ENCODE measurements at places on chromosomes 7 and 10.

GRCh38 chr7:99465421-99465768 lies 572 bp downstream of the ATP5MF start:
- DNase-seq = no peak

- DNase-seq = no peak
These were observed 129.1 kb downstream of the PRKG1 start for GRCh38 chr10:51203359-51203758.

GRCh38 chr7:121167971-121168370 lies 160.8 kb upstream of the WNT16 start:
- DNase-seq = no peak

GRCh38 chr7:22417841-22418240 lies 60.9 kb upstream of the RAPGEF5 start:
- no peak for DNase-seq

GRCh38 chr7:11193131-11193867 lies 219.6 kb downstream of the PHF14 start:
- no peak for DNase-seq

- DNase-seq = no peak
These were observed 131.1 kb upstream of the SORCS3 start for GRCh38 chr10:104509981-104510380.

GRCh38 chr10:104085801-104086400 lies at the start of gene COL17A1:
Gene COL17A1, minus strand, starts transcription at chr10:104085880. Its CDS starts 5,207 bp downstream, at chr10:104080673.
- DNase-seq = no peak

GRCh38 chr7:130906575-130906974 lies 172.6 kb upstream of the KLF14 start:
- no peak for DNase-seq

GRCh38 chr7:154953006-154953684 lies 49.8 kb downstream of the PAXIP1 start:
- DNase-seq = peak; percentile 61

DNA sequence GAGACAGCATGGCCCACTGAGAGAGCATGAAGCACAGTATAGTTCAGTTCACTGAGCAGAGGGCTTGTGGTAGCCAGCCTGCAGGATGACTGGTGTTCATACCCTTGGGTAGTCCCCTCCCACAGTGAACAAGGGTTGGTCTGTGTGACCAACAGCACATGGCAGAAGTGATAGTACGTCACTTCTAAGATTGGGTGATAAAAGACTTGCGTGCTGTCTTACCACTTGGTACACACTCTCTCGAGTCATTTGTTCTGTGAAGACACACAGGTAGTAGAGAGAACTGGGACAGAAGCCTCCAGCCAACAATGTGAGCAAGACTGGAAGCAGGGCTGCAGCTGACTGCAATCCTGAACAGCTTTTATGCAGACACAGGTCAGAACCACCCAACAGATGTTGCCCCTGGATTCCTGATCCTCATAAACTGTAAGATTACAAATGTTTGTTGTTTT lies 14.6 kb downstream of the EPC1 start:
- peak; percentile 50 for DNase-seq

DNA sequence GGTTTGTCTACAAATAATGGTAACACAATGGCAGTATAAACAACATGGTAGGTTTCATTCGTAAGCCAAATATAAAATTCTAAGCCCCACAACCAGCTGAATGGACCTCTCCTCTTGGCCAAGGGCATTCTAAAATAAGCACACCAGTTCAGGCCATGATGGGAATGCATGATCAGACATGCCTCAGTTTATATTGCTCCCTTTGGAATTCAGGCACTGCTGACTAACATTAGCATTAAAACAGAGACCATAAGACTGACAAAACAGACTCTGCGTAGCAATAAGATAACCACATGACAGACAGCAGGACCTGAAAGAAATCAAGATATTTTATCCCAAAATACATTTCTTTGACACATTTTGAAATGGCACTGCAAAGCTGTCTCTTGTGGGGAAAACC lies 125.8 kb downstream of the FAM107B start:
- no peak for DNase-seq

DNA sequence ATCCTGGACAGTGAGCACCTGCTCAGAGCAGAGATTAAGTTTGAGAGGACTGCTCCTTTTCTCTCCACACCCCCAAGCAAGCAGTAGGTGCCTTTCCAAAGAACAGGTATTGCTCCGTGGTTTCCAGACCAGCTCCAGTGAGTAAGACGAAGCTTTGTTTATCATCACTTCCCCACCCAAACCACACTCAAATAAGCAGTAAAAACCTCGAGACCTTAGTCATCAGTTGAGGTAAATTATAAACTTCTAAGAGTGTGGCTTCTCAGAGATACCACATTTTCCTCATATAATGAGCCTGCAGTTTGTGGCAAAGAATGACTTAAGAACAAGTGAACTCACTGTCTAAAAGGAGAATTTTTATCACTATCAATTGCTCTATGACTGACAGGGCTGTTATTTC lies 50.0 kb upstream of the GRB10 start:
- no peak for DNase-seq

DNA sequence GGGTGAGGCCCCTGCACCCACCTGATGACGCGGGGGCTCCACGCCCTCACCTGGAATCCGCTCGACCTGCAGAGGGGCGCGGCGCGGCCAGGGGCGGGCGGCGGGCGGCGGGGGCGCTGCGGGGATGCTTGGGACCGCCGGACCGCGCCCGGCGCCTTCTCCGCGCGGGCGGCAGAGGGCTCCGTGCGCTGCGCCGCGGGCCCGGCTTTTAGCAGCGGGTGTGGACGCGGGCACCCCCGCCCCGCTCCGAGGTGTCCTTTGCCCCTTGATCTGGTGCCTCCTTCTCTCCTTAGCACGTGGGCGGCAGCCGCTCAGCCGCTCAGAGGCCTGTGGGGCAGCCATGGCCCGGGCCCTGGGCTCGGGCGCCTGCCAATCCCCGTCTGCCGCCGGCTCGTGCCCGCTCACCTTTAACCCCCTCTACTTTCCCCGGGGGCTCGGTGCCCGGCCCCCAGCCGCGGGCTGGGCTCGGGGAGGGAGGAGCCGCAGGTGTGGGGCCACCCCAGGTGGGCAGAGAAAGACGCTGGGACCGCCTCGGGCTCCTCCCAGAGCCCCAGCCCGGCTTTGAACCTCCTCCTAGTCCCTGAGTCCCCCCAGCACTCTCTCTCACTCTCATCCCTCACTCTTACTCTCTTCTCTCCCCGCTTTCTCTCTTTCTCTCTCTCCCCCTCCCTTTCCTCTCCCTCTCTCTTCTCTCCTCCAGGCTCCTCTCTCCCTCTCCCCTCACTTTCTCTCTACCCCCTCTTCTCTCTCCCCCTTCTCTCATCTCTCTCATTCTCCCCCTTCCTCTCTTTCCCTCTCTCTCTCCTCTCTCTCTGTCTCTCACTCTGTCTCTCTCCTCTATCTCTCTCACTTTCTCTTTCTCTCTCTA lies 19.7 kb upstream of the VPS37D start:
- DNase-seq = peak; percentile 3

GRCh38 chr10:3790272-3790671 lies 5.3 kb upstream of the KLF6 start:
- DNase-seq = no peak

- DNase-seq = no peak
These were observed 137.3 kb downstream of the CELF2 start for GRCh38 chr10:11154849-11155498.

GRCh38 chr10:104297697-104298660 lies 29.0 kb downstream of the GSTO2 start:
- DNase-seq = no peak

DNA sequence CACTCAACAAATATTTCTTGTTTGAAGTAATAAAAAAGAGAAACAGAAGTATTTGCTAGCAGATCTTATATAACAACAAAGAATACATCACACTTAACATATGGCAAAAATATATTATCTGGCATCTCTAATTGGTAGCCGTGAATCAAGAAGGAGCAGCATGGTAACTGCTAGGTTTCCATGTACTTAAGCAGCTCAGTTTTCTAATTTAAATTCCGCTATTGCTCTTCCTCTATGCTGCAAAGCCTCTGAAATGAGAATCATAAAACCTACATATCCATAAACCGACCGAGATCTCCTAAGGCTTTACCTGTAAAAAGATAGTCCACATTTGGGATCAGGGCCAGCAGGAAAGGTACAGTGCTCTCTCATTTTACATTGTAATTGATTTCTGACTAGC lies 76.6 kb upstream of the PTPRZ1 start:
- DNase-seq = no peak

DNA sequence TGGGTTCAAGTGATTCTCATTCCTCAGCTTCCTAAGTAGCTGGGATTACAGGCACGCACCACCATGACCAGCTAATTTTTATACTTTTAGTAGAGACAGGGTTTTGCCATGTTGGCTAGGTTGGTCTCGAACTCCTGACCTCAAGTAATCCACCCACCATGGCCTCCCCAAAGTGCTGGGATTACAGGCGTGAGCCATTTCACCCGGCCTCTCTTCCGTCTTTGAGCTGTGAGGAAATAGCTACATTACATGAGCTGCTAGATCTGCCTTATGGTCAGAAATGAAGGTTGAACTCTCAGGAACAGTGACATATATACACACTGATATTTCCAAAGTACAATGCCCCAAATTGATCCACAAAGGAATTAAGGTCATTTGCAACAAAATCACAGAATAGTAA lies 2.4 kb downstream of the BLVRA start:
- DNase-seq = no peak

GRCh38 chr7:57203161-57203791 lies 71.0 kb upstream of the ZNF479 start:
- DNase-seq = no peak

DNA sequence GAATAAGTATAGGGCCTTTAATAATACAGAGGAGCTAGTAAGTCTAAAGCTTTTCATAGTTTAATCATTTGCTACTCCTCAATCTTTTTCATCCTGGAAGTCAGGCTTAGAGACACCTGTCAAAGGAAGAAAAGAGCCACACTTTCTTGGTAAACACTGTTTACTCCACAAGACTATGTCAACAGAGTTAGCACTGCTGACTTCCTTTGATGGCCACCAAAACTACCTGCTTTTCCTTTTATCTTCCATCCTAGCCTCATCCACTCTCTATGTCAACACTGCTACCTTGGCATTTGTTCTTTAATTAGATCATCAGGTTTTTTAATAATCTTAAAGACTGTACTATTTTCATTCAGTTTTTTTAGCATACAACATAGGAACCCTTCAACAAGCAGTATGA lies 106.2 kb downstream of the ELAPOR2 start:
- no peak for DNase-seq

DNA sequence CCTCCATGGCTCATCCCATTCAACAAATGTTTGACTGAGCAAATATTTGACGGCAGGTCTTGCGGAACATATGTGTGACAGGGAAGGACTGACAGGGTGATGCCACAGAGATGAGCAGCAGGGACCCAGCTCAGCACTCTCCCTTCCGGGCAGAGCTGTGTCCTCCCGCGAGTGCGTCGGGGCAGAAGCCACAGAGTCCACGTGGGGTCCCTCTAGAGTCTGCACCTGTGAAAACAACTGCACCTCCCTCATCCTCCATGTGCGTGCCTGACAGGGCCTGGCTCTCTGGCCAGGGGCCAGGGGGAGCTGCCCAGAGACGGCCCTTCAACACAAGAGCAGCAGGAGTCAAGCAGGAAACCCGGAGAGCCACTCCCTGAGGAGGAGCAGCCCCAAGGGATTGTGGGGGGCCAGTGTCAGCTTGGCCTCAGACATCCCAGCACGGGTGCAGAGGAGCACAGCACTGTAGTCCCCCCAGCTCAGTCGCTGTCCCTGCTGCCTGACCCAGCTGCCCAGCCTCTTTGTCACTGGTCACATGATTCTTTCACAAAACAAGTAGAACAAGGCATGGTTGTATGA lies 83.6 kb upstream of the TMEM72 start:
- no peak for DNase-seq

GRCh38 chr10:4385231-4385870 lies 440.7 kb upstream of the AKR1E2 start:
- DNase-seq = no peak

GRCh38 chr10:29994811-29995210 lies 64.6 kb downstream of the JCAD start:
- DNase-seq = no peak

GRCh38 chr10:24463611-24464426 lies 254.9 kb downstream of the KIAA1217 start:
- no peak for DNase-seq
